ENCODE measurements at places on chromosomes 1 and 21.

GRCh38 chr1:211735208-211736170 lies 60.1 kb upstream of the NEK2 start:
- peak; percentile 85 for DNase-seq

DNA sequence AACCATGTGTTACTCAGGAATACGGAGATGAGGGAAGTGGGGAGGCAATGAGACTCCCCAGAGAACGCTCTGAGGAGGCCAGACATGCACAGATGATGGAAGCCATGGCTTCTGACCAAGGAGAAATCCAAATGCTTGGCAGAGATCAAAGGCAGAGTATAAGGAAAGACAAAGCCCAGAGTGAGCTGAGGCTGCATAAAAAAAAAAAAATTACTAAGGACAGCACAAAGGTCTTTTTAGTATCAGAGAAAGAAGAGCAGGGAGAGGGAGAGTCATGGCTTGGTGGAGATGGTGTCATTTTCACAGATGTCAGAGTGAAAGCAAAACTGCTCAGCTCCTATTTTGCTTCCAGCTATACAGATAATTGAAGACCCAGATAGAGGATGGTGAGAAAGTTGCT lies 8.1 kb upstream of the NCF2 start:
- no peak for DNase-seq

DNA sequence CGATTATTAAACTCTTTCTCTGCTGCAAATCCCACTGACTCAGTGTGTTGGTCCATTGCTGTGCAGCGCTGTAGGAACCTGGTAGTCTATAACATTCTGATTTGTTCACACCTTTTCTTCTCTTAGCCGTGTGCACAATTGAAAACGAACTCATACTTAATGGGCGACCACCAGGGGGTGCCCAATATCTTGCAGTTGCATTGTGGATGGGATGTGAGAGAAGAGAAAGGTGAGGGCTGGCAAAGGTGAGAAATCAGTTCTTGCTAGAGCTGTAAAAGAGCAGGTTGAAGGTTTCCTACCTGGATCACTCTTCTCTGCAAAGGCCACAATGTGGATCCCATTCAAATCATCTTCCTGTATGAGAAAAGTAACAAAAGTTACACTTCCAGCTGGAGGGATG lies 51.0 kb downstream of the CASQ2 start:
- peak; percentile 33 for DNase-seq

DNA sequence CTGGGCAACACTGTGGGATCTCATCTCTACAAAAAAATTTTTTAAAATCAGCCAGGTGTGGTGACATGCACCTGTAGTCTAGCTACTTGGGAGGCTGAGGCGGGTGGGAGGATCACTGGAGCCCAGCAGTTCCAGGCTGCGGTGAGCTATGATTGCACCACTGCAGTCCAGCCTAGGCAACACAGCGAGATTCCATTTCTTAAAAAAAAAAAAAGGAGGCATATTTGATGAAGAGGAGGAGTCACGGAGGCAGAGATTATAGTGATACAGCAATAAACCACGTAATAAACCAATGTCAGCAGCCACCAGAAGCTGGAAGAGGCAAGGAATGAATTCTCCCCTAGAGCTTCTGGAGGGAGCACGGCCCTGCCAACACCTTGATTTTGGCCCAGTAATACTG lies 4.0 kb downstream of the LIX1L start:
- DNase-seq: no peak

GRCh38 chr1:97350241-97350640 lies 570.6 kb downstream of the DPYD start:
- peak; percentile 48 for DNase-seq

GRCh38 chr1:6386371-6386949 lies 7.1 kb downstream of the ACOT7 start:
- peak; percentile 22 for DNase-seq

DNA sequence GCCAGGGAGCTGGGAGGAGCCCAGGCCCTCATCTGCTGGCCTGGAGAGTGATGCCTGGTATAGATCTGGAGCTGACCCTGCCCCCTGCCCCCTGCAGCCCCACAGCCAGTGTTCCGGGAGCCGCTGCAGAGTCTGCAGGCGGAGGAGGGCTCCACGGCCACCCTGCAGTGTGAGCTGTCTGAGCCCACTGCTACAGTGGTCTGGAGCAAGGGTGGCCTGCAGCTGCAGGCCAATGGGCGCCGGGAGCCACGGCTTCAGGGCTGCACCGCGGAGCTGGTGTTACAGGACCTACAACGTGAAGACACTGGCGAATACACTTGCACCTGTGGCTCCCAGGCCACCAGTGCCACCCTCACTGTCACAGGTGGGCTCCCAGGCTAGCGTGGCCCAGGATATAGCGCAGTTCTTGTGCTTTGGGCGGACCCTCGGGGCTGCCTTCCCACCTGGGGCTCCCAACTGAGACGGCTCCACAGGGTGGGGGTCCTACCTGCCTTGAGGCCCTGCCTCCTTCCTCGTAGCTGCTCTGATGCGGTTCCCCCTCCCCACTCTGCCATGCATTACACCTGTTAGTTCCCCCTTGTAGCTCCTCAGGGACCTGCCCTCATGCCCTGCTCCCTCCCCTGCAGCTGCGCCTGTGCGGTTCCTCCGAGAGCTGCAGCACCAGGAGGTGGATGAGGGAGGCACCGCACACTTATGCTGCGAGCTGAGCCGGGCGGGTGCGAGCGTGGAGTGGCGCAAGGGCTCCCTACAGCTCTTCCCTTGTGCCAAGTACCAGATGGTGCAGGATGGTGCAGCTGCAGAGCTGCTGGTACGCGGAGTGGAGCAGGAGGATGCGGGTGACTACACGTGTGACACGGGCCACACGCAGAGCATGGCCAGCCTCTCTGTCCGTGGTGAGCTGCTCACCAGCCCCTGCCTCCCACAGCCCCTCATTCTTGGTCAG lies 98.7 kb downstream of the OBSCN start:
- no peak for DNase-seq

GRCh38 chr1:208724079-208724478 lies 479.9 kb upstream of the PLXNA2 start:
- DNase-seq: no peak

DNA sequence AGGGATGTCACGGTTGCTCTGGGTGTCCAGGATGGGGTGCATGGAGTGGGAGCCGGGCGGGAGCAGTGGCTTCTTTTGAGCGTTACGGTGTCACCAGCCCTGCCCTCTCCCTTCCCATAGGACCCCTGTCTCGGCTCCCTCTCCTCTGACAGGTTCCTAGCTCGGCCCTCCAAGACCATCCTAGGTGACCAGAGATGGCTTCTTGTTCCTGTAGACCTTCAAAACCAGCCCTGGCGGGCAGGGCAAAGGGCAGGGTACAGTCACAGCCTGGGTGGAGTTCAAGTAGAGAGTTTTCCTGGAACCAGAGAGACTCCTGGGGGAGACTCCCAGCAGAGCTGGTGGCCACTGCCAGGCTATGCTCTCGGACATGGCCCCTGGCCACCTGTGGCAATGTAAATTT lies 345.6 kb upstream of the AJAP1 start:
- DNase-seq: no peak

- DNase-seq: no peak
Observed at GRCh38 chr1:198751741-198752140, 112.9 kb downstream of the PTPRC start.

GRCh38 chr1:75855010-75855409 lies 58.3 kb downstream of the MSH4 start:
- peak; percentile 37 for DNase-seq

- no peak for DNase-seq
Observed at GRCh38 chr1:14777516-14778506, 179.3 kb downstream of the KAZN start.

- no peak for DNase-seq
Observed at GRCh38 chr21:33648555-33648954, 6.3 kb downstream of the ITSN1 start.

DNA sequence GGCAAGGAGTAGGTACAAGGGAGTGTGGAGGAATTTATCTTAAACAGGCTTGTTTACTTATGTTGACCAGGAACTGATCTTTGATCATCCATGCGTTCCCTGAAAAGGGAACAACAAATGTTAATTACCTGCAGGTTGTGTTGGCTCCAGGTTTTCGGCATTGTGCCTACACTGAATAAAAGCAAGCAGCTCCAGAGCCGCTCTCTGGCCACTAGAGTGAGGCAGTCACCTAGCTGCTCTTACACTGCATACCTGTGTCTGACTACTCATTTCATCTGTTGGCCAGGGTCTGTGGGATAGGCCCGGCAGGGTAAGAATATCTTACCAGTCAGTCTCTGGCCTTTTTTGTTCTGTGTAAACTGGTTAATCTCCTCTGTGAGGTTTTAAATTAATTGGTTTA lies 183.6 kb downstream of the HFM1 start:
- DNase-seq: no peak

- peak; percentile 83 for DNase-seq
Observed at GRCh38 chr1:53502641-53503432, 43.6 kb downstream of the DMRTB1 start.

DNA sequence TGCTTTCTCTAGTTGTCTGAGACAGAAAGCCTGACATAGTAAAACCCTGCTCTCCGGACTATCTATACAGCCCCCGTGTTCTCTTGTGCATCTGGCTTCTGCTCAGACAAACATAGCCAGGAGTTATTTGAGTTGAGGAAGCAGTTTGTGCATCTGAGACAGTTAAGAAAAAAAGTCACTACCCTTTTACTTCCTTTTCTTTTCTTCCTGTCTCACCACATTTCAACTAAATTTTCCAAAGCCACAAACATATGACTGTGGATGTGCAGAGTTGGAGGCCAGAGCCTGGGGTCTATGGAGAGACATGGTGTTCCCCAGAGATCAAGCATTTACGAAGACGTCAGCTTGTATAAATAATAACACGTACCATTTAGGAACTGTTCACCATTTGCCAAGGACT lies 158.5 kb upstream of the FGGY start:
- DNase-seq: no peak

DNA sequence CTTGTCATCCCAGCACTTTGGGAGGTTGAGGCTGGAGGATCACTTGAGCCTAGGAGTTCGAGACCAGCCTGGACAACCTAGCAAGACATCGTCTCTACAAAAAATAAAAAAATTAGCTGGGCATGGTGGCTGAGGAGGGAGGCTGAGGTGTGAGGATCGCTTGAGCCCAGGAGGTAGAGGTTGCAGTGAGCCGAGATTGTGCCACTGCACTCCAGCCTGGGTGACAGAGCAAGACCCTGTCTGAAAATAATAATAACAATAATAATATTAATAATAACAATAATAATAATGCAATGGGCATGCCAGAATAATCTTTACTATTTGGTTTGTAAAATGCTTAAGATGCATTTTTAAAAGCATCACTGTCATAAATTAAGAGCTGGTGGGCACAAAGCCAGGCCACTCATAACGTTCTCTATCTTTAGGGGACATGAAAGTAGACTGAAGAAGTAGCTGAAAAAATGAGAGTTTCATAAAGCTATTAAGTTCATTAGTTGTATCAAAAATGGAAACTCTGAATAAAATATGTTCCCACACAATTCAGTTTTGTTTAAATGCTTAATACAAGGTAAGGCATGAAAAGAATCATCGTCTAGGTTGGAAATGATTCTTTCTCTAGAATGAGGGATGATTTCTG lies 51.6 kb upstream of the ITPKB start:
- no peak for DNase-seq

DNA sequence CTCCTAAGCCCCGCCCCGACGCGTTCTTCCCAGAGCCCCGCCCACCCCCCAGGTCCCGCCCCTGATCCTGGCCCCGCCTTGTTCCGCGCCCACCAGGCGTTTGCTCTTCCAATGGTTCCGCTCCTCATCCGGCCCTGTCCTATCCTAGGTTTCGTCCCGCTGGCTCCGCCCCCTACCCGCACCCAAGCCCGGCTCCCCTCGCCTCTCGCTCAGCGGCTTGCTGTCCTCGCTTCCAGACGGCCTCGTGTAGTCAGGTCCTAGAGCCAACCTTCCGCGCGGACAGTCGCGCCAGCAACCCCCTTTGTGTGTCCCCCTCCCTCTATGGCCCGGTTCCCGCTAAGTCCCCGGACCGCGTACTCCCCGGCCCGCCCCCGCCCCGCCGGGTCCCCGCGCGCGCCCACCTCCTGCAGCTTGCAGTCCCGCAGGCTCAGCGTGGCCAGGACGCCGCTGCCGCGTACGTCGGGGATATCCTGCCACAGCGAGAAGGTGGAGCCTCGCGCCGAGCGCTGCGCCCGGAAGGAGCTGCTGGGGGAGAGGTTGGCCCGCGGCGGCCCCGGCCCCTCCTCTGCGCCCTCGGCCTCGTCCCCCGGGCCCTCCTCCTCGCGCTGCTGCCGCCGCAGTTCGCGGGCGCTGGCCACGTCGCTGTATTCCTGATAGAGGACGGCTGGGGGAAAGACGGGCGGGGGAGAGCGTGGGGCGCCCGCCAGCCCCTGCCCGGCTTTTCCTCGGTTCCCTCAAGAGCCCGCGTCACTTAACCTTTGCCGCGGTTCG lies 5.7 kb downstream of the ARHGEF19 start:
- peak; percentile 99 for DNase-seq

GRCh38 chr1:108892356-108893140 lies 15.8 kb downstream of the GPSM2 start:
- DNase-seq: no peak

- no peak for DNase-seq
Observed at GRCh38 chr1:218401441-218401997, 56.4 kb downstream of the TGFB2 start.
